ENCODE measurements at places on chromosomes 2 and 18. TPM values are rescaled to one million over a fixed set of nuclear protein-coding genes. Genes with fewer than 3 reads are reported as not detected.

MBD5 gene
- total RNA-seq = 50.2 TPM

DNA sequence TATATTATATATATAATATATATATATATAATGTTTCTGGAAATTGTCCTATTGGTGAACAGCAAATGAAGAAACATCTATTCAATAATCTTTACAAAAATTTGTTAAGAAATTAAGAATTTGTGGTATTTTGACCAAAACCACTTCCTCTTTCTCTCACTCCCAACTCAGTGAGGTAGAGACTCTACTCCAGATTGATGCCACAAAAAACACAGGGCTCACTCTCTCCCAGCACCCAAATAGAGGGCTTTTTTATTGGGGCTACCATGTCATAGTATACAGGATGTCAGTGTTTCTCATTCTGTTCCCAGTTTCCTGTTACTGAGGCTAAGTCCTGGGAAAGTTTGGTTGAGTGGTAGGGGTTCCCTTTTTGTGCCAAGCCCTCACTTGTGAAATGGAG is 1155.4 kb downstream of the BCL11A start:
- no peak for DNase-seq

- peak; percentile 27 for DNase-seq
These were observed 511 bp downstream of the MOB4 start for GRCh38 chr2:197516393-197516761.

DNA sequence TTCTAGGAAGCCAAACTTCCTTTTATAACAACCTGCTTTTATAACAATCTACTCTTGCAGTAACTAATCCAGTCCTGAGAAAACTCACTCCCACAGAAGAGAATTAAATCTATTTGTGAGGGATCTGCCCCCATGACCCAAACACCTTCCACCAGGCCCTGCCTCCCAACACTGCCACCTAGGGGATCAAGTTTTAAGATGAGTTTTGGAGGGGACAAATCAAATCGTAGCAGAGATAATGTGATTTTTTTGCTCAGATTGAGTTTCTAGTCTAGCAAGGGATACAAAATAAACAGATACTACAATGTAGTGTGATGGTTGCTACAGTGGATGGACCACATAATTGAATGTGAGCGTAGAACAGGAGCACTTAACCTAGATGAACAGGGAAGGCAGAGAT is 52.2 kb downstream of the NCOA1 start:
- DNase-seq = no peak

GRCh38 chr2:607709-608108 is 69.5 kb downstream of the TMEM18 start:
- no peak for DNase-seq

DNA sequence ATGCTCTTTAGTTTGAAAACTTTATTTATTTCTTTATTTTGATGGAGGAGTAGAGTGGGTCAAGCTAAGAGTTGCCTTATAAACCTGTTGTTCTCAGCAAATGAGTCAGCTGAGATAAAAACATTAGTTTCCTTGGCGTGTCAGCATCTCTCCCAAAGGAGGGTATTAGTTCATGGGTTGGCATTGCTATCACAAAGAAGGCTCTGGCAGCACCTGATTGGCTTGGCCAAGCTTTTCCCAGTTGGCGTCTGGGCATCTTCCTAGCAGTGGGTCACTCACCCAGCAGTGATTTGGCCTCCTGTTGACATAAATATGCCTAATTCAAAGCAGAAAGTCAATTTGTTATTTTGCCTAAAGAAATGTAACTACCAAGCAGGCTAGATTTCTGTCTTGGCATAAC is 200.7 kb upstream of the TNP1 start:
- no peak for DNase-seq

Data from tongue (tissue), 3 donors.